ENCODE measurements at places on chromosomes 2 and 18. TPM values are rescaled to one million over a fixed set of nuclear protein-coding genes. Genes with fewer than 3 reads are reported as not detected.

The NAT8 gene
- not detected for total RNA-seq

The MYO3B gene
- not detected for total RNA-seq

The RAPGEF4 gene
- total RNA-seq = 0.18 TPM

The HRH4 gene
- not detected for total RNA-seq

The TTL gene
- 42.4 TPM for total RNA-seq

The FAM237A gene
- not detected for total RNA-seq

The RSAD2 gene
- total RNA-seq = not detected

The DPY30 gene
- total RNA-seq = 129 TPM

The FAM210A gene
- total RNA-seq = 12.2 TPM

The CCDC68 gene
- 24.3 TPM for total RNA-seq

The KRTCAP3 gene
- not detected for total RNA-seq

The CHRND gene
- not detected for total RNA-seq

The RUFY4 gene
- total RNA-seq = not detected

The ZNF385B gene
- total RNA-seq = not detected

The B3GNT7 gene
- total RNA-seq = not detected

The C1QL2 gene
- total RNA-seq = not detected

The TLX2 gene
- not detected for total RNA-seq

The UBE2F gene
- 155 TPM for total RNA-seq

The LAMA1 gene
- 21.6 TPM for total RNA-seq

The PROC gene
- not detected for total RNA-seq

The ZC3H6 gene
- total RNA-seq = 0.86 TPM

The RNF25 gene
- 21.9 TPM for total RNA-seq

The RGPD3 gene
- total RNA-seq = 0.18 TPM

The SMC6 gene
- total RNA-seq = 15.0 TPM

The ATP8B1 gene
- total RNA-seq = 8.9 TPM

The RPL31 gene
- 1,039 TPM for total RNA-seq

The DNAJC5G gene
- total RNA-seq = not detected

The EGR4 gene
- total RNA-seq = not detected

The TTLL4 gene
- 9.6 TPM for total RNA-seq

The HPCAL1 gene
- 64.2 TPM for total RNA-seq

Measured in myometrial cell (primary cell).